ENCODE measurements at places on chromosomes 4 and X. TPM values are rescaled to one million over a fixed set of nuclear protein-coding genes. Genes with fewer than 3 reads are reported as not detected.
A peak's percentile ranks its signal among the peaks of the same experiment; 100 is the strongest.

GRCh38 chrX:19342331-19342906 is 1.3 kb upstream of the PDHA1 start:
- peak overlapping the region; percentile 26 for H3K27ac ChIP-seq
- peaks cover 6% of the 10 kb centered on the region for H3K4me1 ChIP-seq
- no peaks in the 10 kb centered on the region for H3K27me3 ChIP-seq
- no peak overlapping the region for H3K4me3 ChIP-seq
- no peak for DNase-seq

- H3K4me1 ChIP-seq: no peaks in the 10 kb centered on the region
- H3K27ac ChIP-seq: no peak overlapping the region
- H3K4me3 ChIP-seq: no peak overlapping the region
These were observed 17.5 kb upstream of the USP9X start for GRCh38 chrX:41067721-41068120.

- DNase-seq: no peak
- H3K4me1 ChIP-seq: no peaks in the 10 kb centered on the region
- H3K27ac ChIP-seq: no peak overlapping the region
- no peak overlapping the region for H3K4me3 ChIP-seq
- H3K36me3 ChIP-seq: peaks cover 3% of the 10 kb centered on the region
These were observed 106.1 kb downstream of the IRF2 start for GRCh38 chr4:184368290-184368689.

DNA sequence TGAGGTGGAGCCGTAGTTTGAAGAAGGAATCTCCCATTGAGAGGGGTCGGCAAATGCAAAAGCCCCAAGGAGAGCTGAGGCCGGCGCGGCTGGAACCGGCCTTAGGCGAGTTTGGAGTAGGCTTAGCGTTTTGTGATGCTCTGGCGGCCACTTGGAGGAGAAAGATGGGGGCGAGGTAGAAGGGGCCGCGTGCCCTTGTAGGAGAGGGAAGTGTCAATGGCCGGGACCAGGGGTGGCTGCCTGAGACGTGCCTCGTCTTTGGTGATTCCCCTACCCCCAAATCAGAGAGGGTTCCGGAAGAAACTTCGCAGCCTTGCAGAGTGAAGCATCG is 11.7 kb downstream of the MSX1 start:
- H3K4me3 ChIP-seq: no peak overlapping the region
- no peaks in the 10 kb centered on the region for H3K36me3 ChIP-seq
- peaks cover 4% of the 10 kb centered on the region for H3K4me1 ChIP-seq
- H3K27me3 ChIP-seq: peaks cover 98% of the 10 kb centered on the region

- DNase-seq: no peak
- peaks cover 36% of the 10 kb centered on the region for H3K4me1 ChIP-seq
- no peaks in the 10 kb centered on the region for H3K27me3 ChIP-seq
- H3K27ac ChIP-seq: no peak overlapping the region
- no peak overlapping the region for H3K4me3 ChIP-seq
These were observed 51.1 kb downstream of the WDFY3 start for GRCh38 chr4:84915396-84915780.

DNA sequence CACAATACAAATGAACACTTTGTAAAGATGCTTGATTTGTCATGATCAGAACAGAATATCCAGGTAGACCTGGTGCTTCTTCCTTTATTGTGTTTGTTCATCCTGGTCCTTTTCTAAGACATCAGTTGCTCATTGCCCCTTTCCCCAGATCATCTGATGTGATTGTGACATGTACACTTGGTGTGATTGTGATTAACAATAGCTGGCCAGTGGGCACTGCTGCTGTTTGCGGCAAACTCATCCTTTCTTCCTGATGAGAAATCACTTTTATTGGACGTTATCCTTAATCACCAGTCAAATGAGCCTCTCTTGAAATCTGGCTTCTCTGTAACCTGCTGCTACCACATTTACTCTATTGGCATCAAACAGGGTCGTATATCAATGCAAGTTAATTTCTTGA is 135.1 kb downstream of the PCDH7 start:
- no peak overlapping the region for H3K27ac ChIP-seq
- no peaks in the 10 kb centered on the region for H3K36me3 ChIP-seq
- H3K27me3 ChIP-seq: no peaks in the 10 kb centered on the region
- H3K4me1 ChIP-seq: no peaks in the 10 kb centered on the region
- H3K4me3 ChIP-seq: no peak overlapping the region

The CT83 gene
- polyA plus RNA-seq: not detected

DNA sequence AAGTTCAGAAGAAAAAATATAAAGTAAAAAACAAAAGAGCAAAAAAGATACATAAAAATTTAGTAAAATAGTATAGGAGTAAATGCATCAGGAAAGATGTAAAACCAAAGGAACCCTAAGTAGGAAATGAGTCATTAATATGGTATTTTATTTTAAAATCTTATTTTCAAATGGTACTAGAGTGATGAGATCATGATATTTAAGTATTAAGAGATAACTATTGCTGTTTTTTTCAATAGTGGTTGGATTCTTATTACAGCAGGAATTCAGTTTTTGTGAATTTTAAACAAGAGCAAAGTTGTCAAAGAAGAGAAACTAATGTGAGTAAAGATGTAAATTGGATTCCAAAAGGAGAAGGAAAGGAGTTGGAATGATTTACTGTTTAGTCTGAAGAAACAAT is 20.0 kb downstream of the EMCN start:
- no peaks in the 10 kb centered on the region for H3K36me3 ChIP-seq
- H3K4me1 ChIP-seq: no peaks in the 10 kb centered on the region
- no peak overlapping the region for H3K4me3 ChIP-seq
- H3K27me3 ChIP-seq: no peaks in the 10 kb centered on the region
- DNase-seq: no peak
- H3K27ac ChIP-seq: no peak overlapping the region

DNA sequence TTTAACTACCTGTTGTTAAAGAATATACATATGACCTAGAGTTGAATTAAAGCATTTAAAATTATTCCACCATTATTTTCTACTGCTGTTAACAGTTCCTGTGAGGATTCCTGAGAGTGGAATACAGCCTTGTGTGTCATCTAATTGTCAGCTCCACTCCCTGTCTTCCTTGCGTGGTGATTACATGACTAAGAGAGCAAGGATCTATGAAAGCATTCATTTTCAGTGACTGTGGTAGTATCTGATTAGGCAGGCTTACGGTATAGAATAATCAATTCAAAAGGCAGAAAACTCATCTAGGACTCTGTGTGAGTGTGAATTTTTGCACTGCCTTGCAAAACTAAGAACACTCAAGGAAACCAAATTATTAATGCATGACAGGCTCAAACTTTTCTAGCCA is 577.8 kb downstream of the SH3BGRL start:
- no peaks in the 10 kb centered on the region for H3K4me1 ChIP-seq
- DNase-seq: no peak
- H3K27me3 ChIP-seq: no peaks in the 10 kb centered on the region
- H3K4me3 ChIP-seq: no peak overlapping the region
- no peak overlapping the region for H3K27ac ChIP-seq

DNA sequence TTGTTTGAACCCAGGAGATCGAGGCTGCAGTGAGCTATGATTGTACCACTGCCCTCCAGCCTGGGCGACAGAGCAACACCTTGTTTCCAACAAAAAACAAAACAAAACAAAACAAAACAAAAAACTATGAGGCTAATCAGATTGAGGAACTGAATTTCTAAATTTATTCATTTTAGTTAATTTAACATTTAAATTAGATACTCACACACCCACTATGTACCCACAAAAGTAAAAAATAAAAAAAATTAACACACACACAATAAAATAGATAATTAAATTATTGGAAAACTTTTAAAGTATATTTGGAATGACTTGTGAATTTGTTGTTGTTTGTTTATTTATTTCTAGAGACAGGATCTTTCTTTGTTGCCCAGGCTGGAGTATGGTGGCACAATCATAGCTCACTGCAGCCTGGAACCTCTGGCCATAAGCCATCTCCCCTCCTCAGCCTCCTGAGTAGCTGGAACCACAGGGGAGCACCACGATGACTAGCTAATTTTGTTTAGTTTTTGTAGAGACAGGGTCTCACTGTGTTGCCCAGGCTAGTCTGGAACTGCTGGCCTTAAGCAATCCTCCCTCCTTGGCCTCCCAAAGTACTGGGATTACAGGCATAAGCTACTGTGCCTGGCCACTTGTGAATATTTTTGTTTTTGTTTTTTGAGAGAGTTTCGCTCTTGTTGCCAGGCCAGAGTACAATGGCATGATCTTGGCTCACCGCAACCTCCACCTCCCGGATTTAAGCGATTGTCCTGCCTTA is 9.8 kb upstream of the ZNF157 start:
- no peaks in the 10 kb centered on the region for H3K36me3 ChIP-seq
- no peaks in the 10 kb centered on the region for H3K27me3 ChIP-seq
- H3K4me3 ChIP-seq: no peak overlapping the region

The LETM1 gene
- polyA plus RNA-seq: 22.1 TPM

DNA sequence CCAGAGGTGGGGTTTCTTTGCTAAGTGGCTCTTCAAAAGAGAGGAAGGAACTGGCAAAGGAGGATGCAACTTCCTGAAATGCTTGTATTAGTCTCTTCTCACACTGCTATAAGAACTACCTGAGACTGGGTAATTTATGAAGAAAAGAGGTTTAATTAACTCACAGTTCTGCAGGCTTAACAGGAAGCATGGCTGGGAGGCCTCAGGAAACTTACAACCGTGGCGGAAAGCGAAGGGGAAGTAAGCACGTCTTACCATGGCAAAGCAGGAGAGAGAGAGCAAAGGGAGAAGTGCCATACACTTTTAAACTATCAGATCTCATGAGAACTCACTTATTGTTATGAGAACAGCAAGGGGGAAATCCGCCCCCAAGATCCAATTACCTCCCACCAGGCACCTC is 505.7 kb downstream of the ZNF674 start:
- H3K4me1 ChIP-seq: no peaks in the 10 kb centered on the region
- no peak overlapping the region for H3K27ac ChIP-seq
- H3K27me3 ChIP-seq: no peaks in the 10 kb centered on the region
- no peak overlapping the region for H3K4me3 ChIP-seq
- DNase-seq: no peak
- no peaks in the 10 kb centered on the region for H3K36me3 ChIP-seq

- no peaks in the 10 kb centered on the region for H3K4me1 ChIP-seq
- no peak overlapping the region for H3K4me3 ChIP-seq
- no peak overlapping the region for H3K27ac ChIP-seq
- no peak for DNase-seq
- H3K36me3 ChIP-seq: no peaks in the 10 kb centered on the region
These were observed 388.0 kb downstream of the GPM6A start for GRCh38 chr4:175424111-175424510.

GRCh38 chrX:17697191-17697590 is 40.1 kb upstream of the SCML1 start:
- H3K36me3 ChIP-seq: no peaks in the 10 kb centered on the region
- H3K4me3 ChIP-seq: no peak overlapping the region
- no peaks in the 10 kb centered on the region for H3K27me3 ChIP-seq
- H3K27ac ChIP-seq: no peak overlapping the region
- H3K4me1 ChIP-seq: no peaks in the 10 kb centered on the region

The TBX22 gene
- polyA plus RNA-seq: not detected

The BEND2 gene
- polyA plus RNA-seq: not detected

The XK gene
- 4.3 TPM for polyA plus RNA-seq

DNA sequence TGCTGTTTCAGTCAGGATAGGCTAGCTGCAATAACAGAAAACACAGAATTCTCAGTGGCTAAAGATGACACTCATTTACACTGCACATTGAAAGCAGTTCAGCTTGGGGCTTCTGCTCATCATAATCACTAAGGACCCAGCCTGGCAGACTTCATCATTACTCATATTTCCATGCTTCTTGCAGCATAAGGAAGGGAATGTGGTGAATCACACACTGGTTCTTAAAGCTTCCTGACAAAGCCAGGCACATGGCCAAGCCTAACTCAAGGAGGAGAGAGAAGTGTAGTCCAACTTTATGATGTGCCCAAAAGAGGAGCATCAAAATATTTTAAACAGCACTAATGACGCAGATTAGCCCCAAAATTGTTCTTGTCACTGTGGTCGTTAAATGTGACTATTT is 186.5 kb downstream of the BANK1 start:
- no peak overlapping the region for H3K27ac ChIP-seq
- H3K36me3 ChIP-seq: no peaks in the 10 kb centered on the region
- no peaks in the 10 kb centered on the region for H3K4me1 ChIP-seq
- H3K4me3 ChIP-seq: no peak overlapping the region
- no peak for DNase-seq
- no peaks in the 10 kb centered on the region for H3K27me3 ChIP-seq

DNA sequence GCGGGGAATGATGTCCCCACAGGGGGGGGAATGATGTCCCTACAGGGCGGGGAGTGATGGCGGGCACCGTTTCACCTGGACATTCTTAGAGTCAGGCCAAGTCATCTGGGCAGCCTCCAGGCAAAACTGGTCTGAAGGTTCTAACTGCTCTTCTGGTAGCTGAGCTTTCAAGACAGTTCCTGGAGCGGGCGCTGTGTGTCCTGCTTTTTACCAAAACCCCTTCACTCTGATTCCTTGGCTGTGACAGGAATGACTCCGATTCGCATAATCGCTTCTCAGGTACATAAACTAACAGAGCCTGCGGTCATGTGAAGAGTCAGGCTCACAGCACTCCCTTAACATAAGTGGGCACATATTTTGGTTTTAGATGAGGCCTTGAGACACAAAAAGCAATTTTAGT is 836.0 kb downstream of the TRIML1 start:
- H3K4me3 ChIP-seq: no peak overlapping the region
- H3K4me1 ChIP-seq: no peaks in the 10 kb centered on the region
- no peaks in the 10 kb centered on the region for H3K36me3 ChIP-seq
- no peaks in the 10 kb centered on the region for H3K27me3 ChIP-seq
- no peak for DNase-seq
- no peak overlapping the region for H3K27ac ChIP-seq

DNA sequence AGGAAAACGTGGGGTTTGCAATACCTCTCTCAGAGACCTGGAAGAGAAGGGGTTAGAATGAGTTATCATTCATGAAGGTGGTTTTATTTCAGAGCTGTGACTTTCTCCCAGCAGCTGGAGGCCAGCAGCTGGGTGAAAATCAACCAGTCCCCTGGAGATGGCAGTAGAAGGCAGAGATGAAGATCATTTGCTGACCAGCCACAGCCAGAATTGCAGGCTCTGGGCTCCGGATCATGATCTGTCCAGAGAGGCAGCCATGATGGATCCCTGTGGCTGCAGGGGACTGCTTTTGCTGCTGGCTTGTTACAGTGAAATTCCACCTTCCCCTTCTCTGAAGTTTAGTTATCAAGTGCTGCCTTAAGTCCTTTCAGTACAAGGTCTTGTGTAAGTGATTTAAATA is 46.9 kb upstream of the TAB3 start:
- H3K4me1 ChIP-seq: no peaks in the 10 kb centered on the region
- H3K36me3 ChIP-seq: no peaks in the 10 kb centered on the region
- DNase-seq: no peak
- H3K27ac ChIP-seq: no peak overlapping the region

GRCh38 chr4:13169731-13170525 is 314.2 kb downstream of the RAB28 start:
- no peak overlapping the region for H3K27ac ChIP-seq
- H3K4me1 ChIP-seq: no peaks in the 10 kb centered on the region
- no peak overlapping the region for H3K4me3 ChIP-seq
- no peak for DNase-seq
- H3K27me3 ChIP-seq: no peaks in the 10 kb centered on the region

GRCh38 chr4:67935888-67936287 is 27.4 kb downstream of the TMPRSS11A start:
- no peaks in the 10 kb centered on the region for H3K36me3 ChIP-seq
- H3K27ac ChIP-seq: no peak overlapping the region
- H3K4me3 ChIP-seq: no peak overlapping the region
- no peaks in the 10 kb centered on the region for H3K4me1 ChIP-seq
- no peaks in the 10 kb centered on the region for H3K27me3 ChIP-seq

- H3K36me3 ChIP-seq: no peaks in the 10 kb centered on the region
- no peaks in the 10 kb centered on the region for H3K4me1 ChIP-seq
- H3K27me3 ChIP-seq: no peaks in the 10 kb centered on the region
- no peak overlapping the region for H3K27ac ChIP-seq
These were observed 243.0 kb upstream of the KCNIP4 start for GRCh38 chr4:22191565-22191964.

All from heart left ventricle (tissue), 16 donors.